ENCODE measurements at places on chromosomes 2 and 18.

DNA sequence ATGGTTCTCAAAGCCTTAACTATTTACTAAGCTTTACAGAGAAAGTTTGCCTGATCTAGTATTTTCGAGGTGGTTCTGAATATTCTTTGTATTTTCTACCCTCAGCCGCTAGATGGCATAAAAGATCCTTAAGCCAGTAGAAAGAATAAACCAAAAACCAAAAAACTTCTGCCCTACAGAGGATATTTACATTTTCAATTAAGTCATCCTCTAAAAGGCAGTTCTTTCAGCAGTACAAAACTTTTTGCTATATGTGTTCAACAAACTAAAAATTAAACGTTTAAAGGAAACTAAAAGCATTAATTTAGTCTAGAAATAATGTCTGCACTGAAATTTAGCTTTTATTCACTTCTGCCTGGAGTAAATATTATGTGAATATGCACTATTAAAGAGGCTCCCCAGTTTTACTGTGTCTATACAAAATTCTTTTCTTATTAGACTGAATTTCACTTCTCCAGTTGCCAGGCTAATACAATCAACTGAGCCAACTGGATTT lies 297.5 kb downstream of the PIEZO2 start:
- peak; percentile 51 for DNase-seq

- DNase-seq: no peak
Observed at GRCh38 chr2:42390401-42390969, 29.5 kb upstream of the COX7A2L start.

- DNase-seq: no peak
Observed at GRCh38 chr2:85801871-85802270, 48.1 kb downstream of the ATOH8 start.

- DNase-seq: no peak
Observed at GRCh38 chr2:135960656-135961551, 24.5 kb downstream of the DARS1 start.

DNA sequence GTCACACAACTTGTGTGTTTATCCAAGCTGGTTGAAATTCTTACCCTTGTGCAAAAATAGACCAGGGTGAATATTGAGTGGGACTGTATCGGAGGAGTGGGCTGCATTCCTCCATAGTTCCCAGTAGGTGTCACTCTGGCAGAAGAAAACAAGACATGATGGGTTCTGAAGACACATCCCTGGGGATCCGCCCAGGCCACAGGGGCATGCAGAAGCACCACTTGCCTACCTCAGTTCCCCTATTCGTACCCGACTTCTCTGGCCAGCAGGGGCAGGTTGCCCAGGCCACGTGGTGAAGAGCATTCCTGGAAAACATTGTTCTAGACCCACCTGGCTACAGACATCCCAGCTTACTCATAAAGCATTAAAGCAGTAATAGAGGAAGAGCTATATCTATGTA lies 168.2 kb downstream of the FAM210A start:
- no peak for DNase-seq

GRCh38 chr18:31217038-31217849 lies 54.6 kb upstream of the DSC1 start:
- DNase-seq: no peak

- DNase-seq: no peak
Observed at GRCh38 chr2:27991146-27991545, 100.6 kb downstream of the BABAM2 start.

DNA sequence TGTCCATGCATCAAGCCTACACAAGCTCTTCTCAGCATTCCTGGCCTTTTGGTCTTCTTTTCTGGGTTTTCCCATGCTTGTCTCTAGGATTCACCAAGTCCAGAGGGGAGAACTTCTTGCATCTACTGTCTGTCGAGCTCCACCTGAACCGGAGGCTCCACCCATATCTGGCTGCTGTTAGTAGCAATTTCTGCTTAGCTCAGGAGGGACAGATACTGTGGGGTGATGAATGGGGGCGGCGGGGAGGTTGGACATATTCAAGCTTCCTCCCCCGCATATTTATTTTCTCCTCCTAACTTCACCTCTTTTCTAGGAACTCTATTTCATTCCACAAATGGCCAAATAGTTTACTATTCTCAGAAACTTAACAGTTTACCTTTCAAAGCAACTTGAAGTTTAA lies 163.5 kb downstream of the PTH2R start:
- DNase-seq: no peak

DNA sequence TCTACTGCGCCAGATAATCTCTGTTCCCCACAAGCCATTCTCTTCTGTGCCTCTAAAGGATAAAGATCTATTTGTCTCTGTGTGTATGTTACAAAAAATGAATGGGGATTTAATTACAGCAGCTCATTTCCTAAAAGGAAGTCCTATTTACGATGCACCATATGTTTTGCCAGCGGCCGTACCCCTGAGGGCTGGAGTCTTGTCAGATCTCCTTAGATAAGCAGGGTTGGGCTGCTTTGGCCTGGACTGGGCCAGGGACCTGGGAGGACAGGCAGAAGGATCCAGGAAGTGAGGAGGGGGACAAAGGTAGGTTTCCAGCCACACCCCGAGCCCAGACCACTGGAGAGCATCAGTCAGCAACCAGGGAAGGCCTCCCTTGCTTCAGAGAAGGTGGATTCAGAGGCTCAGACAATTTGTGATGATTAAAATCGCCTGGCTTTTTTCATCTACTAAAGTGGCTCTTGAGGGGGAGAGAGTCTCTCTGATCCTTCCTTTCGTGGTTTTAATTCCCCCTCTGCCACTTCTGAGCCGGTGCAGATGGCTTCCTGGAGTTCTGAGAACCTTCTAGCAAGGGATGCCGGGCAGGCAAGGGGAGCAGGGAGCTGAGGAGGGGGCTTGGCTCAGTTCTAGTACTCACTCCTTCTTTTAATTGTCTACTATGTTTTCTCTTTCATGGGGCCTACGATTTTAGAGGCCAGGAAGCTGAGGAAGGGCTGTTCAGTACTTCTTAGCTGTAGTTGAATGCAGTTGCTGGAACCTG lies 42.1 kb downstream of the MYCN start:
- DNase-seq: no peak

- DNase-seq: no peak
Observed at GRCh38 chr2:68741238-68741637, 6.6 kb downstream of the ARHGAP25 start.

GRCh38 chr18:37671530-37671929 lies 105.9 kb upstream of the CELF4 start:
- no peak for DNase-seq

- no peak for DNase-seq
Observed at GRCh38 chr2:137183206-137183898, 418.0 kb downstream of the THSD7B start.

- no peak for DNase-seq
Observed at GRCh38 chr2:236040600-236041328, 127.4 kb downstream of the GBX2 start.

GRCh38 chr2:239348563-239349452 lies 52.0 kb downstream of the HDAC4 start:
- DNase-seq: no peak

DNA sequence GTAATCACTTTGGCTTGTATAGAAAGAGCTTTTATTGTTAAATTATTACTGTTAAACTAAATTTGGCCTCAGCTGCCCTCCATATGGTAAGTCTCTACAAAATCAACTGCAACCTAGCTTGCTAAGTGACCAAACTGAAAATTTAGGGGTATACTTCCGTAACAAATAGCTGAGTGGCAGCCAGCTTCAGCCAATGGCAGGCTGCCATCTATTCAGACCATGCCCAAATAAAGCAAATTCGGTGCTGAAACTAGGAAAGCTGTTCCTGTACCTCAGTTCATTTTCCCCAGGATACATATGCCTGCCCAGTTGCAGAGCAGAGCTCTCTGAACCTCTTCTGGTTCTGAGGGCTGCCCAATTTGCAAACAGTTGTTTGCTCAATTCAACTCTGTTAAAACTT lies 94.8 kb downstream of the EML6 start:
- DNase-seq: no peak

DNA sequence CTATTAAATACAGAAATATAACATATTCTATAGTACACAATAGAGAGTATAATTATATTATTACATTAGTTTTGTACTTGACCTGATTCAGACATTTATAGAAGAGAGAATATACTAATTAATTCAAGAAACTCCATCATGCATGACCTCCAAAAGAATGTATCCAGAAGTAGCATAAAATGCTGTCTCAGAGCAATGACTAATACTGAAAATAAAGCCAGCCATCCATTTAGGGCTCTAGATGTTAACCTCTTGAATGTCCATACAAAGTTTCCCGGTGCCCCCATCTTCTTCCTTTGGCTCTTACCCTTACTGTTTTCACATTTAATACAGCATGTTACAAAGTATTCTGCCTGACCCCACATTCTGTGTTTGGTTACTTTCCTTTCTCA lies 102.0 kb downstream of the ARHGAP15 start:
- no peak for DNase-seq

GRCh38 chr2:193581807-193582206 lies 1387.1 kb upstream of the TMEFF2 start:
- no peak for DNase-seq

DNA sequence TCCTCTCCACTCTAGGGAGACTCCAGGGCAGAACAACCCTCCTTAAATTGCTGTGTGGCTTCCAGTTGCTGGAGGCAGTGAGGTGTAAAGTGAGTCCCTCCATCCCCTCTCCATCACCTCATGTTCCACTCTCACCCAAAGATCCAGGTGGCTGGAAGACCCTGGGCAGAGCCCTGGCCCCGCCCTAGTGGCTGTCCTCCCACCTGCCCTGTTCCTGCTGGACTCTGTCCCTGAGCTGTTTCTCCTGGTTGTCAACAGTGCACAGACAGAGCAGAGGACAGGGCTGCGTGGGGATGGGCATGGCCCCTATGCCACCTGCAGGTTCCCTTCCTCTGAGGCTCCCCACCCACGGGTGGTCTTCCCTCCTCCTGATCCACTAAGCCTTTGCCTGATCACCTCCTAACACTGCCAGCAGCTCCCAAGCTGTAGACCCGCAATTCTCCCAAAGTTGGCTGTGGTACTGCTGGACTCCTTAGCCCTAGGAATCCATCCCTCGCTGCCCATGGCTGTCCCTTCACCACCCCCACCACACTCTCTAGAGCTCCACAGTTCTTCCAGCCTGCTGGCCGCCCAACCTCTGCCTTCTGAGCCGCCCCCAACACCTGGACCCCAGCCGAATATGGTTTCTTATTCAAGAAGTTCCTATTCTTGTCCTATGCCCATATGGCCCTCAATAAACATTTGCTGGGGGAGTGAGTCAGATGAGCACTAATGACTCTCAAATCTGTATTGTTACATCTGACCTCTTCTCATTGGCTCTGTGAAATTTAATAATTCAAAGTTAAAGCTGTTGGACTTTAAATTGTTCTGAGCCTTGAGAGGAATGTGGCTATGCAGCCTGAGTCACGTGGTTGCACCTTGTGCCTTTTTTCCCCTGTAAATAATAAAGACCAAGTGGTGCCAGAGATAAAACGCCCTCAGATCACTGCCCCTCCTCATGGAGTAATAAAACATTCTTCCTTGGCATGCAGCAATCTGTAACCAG lies 260.0 kb upstream of the HS6ST1 start:
- no peak for DNase-seq

- DNase-seq: no peak
Observed at GRCh38 chr2:3633089-3633981, 24.7 kb upstream of the ALLC start.

DNA sequence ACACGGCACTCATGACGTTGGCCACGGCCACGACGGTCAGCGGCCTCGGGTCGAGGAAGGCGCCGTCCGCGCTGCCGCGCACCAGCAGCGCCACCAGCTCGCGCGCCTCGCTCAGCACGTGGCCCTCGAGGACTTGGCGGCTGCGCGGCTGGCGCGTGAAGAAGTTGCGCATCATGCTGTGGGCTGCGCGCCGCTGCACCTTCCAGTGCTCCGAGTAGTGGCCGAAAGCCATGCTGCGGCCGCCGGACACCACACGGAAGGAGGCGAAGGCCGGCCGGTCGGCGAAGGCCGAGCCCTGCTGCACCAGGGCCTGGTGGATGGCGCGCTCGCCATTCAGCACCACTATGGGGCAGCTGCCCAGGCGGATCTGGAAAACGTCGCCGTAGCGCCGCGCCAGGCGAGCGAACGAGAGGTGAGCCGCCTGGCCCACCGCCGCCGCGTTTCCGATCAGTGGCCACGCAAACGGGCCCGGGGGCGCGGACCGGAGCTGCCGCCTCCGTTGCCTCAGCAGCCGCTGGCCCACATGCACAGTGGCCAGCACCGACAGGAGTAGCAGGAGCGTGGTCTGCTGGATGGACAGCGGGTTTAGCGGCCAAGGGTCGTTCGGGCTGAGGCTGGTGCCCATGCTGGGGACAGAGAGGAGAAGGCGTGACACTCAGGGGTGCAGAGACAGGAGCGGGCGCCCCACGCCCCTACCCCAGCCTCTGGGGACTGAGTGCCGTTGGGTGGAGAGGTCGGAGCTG lies 1.0 kb downstream of the CYP1B1 start:
- DNase-seq: no peak

DNA sequence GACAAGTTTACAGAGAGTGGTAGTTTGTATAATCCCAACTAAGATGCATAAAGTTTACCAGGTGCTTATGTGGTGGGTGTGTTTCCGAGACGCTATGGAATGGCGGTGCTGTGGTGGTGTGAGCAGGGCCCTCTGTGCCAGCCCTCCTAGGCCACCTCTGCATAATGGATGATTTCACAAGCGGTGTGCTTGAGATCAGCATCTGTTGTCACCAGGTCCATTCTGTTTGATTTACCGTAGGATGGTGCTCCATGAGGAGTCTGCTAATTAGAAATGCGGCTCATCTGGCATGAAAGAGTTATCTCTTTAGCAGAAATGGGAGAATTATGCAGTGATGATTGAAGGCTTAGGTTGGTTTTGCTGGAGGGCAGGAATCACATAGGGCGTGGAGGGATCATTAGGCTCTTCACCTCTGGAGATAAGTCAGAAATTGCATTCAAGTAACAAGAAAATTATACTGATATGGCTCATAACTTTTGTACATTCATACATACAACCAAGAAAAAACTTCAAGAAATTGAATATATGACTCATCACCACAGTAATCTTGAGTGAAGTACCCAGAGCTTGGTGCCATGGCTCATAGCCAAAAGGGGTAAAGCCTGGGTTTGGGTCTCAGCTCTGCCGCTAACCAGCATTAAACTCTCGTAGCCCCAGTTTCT lies 41.4 kb downstream of the CRIM1 start:
- DNase-seq: no peak

DNA sequence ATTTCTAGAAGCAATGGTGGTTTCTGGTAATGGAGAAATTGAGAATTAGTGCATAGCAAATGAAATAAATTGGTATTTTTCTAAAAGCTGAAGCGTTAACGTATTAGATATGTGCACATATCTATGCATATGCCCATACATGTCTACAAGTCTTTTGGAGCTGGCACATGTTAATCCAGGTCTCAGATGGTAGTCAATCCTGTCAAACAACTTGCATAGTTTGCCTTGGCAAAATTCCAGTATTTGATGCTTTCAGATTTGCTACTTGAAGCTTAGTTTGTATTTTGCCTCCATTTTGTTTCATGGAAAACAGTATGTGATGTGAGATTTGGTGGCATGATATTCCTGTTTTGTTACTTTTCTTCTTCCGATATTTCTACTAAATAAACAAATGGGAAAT lies 304.6 kb downstream of the PARD3B start:
- DNase-seq: peak; percentile 20

GRCh38 chr2:237202288-237203030 lies 116.8 kb downstream of the COPS8 start:
- no peak for DNase-seq

- no peak for DNase-seq
Observed at GRCh38 chr2:179860255-179861026, 971 bp downstream of the ZNF385B start.

GRCh38 chr18:21230436-21230835 lies 11.6 kb upstream of the GREB1L start:
- no peak for DNase-seq

GRCh38 chr18:10546557-10547300 lies 20.9 kb downstream of the NAPG start:
- no peak for DNase-seq

GRCh38 chr2:96423828-96424227 lies 81.3 kb downstream of the NEURL3 start:
- DNase-seq: no peak

- DNase-seq: no peak
Observed at GRCh38 chr2:200393191-200393590, 86.7 kb downstream of the SPATS2L start.

Measured in left renal pelvis (tissue), 4 donors.